NCI-H1048 (cell line): ENCODE measurements at places on chromosomes 2 and 18.

DNA sequence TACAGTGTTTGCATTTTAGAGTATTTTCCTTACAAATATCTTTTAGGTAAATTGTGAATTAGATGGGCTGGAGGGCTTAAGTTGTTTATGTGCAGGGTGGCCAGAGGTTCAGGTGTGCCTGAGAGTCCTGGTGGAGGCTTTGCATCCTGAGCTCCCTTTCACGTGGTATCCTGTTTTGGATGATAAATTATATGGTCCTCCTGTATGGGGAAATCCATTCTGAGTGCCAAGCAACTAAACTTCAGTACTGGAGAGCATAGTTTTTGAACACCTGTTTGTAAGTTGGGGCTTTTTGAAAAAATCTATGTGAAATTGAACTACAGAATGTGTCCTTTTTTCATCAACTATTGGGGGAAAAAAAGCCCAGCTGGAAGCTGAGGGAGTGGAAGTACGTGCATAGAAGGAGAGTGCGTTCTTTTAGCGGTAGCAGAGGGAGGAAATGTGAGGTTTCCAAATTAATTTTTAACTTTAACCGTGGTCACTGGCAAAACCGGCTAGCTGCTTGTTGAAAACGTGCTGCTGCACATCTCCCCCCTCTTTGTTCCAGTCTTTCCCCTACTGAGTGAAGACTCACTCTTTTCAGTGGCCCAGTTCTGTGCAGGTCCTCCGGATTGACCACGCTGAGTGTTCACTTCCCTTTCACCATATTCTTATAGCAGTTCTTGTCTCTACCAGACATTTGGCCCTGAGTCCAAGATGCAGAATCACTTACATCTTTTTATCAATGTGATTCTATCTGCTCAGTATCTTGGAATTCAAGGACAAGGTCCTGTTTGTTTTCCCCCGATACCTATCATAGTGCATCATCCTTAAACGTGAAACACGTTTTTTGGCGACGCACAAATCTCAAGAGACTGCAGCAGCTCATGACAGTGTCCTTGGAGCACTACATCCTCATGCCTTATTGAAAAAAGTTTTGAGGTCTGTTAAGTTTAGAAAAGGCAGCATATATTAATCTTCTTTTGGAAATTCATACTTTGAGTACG is 15.3 kb downstream of the CNOT11 start:
- no peak for DNase-seq

GRCh38 chr2:110871637-110872036 is 139.3 kb downstream of the ACOXL start:
- no peak for DNase-seq

DNA sequence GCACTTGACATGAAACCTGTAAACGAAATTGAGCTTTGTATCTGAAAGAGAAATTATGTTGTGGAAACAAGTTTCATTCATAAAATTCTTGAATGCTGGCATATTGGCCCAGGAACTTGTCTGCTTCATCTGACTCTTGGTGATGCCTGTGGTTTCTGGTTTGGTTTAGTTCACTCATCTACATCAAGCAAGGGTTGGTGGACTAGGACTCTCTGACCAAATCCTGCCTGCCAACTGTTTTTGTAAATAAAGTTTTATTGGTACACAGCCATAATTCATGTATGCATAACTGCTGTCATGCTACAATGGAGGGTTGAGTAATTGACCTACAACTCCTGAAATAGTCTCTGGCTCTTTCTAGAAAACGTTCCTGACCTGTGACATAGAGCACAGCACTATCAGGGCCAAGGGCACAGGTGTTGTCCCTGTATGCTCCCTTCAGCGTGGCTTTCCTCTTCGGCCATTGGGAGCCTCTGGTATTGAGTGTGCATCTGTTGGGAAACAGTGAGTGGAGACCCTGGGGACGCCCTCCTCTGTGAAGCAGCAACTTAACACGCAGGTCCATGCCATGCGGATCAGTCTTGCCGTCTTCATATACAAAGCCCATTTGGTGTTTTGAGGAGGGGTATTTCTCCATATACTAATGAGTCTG is 226.3 kb downstream of the SH3RF3 start:
- no peak for DNase-seq

- DNase-seq: no peak
Observed at GRCh38 chr2:40123326-40123725, 328.6 kb downstream of the SLC8A1 start.

- no peak for DNase-seq
Observed at GRCh38 chr2:241148239-241148638, 1.0 kb downstream of the PASK start.

DNA sequence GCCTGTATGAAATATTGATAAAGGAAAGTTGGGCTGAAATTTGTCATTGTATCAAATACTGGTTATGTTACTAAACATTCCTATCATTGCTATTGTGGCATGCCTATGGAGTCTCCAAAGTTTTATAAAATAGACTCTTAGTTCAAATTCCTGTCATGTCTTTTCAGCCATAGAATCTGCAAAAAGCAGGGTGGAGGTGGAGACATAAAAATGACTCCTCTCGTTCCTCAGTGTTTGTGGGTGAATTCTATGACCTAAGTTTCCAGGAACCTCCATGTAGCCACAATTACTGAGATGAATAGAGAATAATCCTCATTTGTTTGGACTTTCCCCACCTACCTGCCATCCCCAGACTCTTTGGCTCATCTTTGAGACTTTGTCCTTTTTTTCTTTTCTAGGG is 326.3 kb upstream of the ETAA1 start:
- DNase-seq: no peak

GRCh38 chr2:109417701-109418335 is 195.9 kb downstream of the SEPTIN10 start:
- no peak for DNase-seq
